ENCODE measurements at places on chromosomes 5 and 9.
A peak's percentile ranks its signal among the peaks of the same experiment; 100 is the strongest.

DNA sequence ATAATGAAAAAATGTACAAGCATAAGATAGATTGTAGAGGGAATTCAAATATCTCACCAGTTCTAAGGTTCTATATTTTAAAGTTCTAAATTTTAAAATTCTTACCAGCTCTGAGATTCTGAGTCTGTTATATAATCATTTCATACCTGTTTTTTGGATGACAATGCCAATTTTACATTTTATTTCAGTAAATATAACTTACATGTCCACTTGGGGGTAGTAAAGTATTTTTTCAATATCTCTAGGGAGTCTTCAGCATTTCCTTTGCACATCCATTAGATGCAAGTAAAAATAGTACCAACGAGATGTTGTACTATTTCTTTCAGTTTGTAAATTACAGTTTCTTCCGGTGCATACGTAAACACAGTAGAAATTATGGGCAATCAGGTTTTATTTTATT is 25.7 kb downstream of the NMUR2 start:
- DNase-seq = no peak

GRCh38 chr9:18451406-18451805 is 22.5 kb upstream of the ADAMTSL1 start:
- DNase-seq = no peak

DNA sequence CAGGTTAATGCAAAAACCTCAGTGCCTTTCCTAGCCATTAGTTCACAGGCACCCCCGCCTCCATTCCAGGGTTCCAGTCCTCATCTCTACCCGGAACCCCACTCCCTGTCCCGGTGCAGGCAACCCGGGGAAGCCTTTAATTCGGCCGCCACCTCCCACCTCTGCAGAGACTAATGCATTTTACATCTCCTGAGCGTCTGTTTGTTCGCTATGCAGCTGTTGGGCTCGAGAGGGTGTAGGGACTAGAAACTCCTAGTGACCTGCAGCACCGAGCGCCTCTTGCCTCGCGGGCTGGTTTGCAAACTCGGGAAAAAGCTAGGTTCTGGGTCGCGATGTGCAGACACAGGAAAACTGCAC is 3.6 kb downstream of the GDNF start:
- no peak for DNase-seq

DNA sequence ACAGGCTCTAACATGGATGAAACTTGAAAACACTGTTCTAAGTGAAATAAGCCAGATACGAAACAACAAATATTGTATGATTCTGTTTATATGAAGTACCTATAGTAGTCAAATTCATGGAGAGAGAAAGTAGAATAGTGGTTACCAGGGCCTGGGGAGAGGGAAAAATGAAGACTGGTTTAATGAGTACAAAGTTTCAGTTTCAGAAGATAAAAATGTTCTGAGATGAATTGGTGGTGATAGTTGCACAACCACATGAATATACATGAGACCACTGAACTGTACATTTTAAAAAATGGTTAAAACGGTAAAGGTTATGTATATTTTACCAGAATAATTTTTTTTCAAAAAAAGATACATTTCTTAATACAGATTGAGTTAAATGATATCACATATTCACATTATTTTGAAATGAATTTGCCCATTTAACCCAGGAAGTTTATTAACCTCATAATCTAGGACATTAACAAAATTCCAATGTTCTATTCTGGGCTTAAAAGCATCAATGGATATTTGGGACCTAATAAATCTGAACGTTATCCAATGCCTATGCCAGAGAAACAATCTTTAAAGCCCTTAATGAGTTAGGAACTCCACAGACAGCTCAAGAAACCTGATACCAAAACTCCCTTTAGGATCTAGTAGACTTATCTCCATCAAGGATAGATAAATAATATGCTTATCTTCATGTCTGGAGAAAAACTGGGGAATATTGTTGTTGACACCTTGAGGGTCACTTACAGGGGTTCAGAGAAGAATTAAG is 521.3 kb downstream of the EFNA5 start:
- no peak for DNase-seq

- DNase-seq = no peak
Observed at GRCh38 chr5:154355129-154355611, 90.6 kb upstream of the SAP30L start.

DNA sequence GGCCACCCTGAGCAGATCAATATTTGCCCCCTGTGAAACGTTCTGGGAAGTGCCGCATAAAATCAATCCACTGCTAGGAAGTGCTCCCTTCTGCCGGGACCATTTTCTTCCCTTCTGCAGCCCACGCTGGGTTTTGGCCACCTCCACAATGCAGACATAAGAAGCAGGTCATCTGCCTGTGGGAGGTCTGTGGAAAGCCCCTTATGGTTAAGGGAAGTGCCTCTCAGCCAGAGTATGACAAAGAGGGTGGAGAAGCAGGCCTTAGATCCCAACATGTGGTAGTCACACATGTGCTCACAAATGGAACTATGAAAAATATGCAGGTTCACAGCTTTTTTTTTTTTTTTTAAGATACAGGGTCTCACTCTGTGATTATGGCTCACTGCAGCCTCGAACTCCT is 82.8 kb downstream of the SLC1A3 start:
- no peak for DNase-seq

GRCh38 chr5:53730943-53731342 is 170.5 kb downstream of the NDUFS4 start:
- DNase-seq = no peak

GRCh38 chr9:17021387-17021970 is 113.4 kb upstream of the CNTLN start:
- no peak for DNase-seq

DNA sequence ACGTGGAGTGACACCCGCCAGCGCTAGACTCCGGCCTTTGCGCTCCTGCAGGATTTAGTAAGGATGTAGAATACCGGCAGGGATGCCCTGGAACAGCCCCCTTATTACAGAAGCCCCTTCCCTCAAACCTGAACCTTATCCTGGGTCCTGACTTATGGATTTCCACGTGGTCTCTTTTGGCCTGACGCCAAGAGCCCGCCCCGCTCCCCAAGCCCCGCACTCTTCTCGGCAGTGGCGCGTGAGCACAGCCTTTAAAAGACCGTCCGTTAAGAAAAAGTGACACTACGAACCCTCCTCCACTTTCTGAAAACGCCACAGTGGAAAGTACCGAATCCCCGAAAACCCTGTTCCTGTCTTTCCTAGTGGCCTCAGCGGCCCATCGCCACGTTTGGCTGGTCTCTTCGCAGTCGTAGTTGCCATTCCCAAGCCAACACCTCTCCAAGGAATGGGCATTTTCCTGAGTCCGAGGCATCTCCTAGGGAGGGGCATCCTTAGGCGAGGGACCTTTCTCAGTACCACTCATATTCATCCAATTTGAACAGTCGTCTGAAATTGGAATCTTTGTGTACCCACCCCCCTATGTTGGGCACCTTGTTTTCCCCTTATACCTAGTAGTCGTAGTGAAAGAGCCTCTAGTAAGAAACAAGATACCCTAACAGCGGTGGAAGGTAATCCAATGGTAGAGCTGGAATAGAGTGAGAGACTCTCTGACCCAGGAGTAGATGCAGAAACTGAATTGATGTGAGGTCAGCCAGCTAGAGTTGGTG is 732 bp upstream of the MCIDAS start:
- no peak for DNase-seq

DNA sequence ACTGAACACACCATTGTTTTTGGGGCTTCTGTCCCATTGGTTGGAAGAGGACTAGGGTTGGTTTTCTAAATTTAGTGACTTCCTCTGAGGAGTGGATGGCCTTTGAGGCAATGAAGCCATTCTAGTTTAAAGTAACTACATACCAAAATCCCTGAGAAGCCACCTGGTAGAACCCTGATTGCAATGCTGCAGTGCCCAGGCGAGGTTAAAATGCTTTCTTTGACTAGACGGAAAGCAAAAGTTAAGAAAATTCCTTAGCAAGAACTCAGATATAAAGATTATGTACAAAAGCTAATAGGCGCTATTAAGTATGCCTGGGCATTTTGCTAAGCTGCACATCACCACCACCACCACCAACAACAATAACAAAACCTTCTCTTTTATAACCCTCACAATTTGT is 20.6 kb downstream of the GLRX start:
- no peak for DNase-seq

GRCh38 chr5:32638309-32638708 is 53.0 kb downstream of the SUB1 start:
- no peak for DNase-seq

DNA sequence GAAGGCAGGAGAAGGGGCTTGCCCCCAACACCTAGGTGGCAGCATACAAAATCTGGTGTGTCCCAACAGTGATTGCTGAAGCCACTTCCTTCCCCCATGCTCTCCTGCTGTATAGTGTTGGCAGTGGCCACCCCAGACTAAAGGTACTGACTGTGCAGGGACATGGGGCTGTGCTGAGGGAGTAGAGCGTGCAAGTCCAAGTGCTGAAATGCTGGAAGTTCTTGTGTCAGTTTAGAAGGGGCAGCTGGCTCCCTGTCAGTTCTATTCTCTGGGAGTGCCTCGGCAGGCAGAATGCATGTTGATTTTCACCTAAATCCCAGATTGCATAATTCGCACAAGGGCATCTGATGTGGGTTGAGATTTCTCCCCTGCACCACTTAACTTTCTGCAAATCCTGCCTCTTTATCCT is 68.6 kb downstream of the GDNF start:
- no peak for DNase-seq

DNA sequence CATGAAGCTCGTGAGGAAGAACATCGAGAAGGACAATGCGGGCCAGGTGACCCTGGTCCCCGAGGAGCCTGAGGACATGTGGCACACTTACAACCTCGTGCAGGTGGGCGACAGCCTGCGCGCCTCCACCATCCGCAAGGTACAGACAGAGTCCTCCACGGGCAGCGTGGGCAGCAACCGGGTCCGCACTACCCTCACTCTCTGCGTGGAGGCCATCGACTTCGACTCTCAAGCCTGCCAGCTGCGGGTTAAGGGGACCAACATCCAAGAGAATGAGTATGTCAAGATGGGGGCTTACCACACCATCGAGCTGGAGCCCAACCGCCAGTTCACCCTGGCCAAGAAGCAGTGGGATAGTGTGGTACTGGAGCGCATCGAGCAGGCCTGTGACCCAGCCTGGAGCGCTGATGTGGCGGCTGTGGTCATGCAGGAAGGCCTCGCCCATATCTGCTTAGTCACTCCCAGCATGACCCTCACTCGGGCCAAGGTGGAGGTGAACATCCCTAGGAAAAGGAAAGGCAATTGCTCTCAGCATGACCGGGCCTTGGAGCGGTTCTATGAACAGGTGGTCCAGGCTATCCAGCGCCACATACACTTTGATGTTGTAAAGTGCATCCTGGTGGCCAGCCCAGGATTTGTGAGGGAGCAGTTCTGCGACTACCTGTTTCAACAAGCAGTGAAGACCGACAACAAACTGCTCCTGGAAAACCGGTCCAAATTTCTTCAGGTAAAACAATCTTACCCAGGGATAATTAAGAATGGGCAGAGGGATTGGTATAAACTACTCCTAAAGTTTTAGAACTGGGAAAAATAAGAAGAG is 12.9 kb downstream of the ITGA1 start:
- peak; percentile 41 for DNase-seq

DNA sequence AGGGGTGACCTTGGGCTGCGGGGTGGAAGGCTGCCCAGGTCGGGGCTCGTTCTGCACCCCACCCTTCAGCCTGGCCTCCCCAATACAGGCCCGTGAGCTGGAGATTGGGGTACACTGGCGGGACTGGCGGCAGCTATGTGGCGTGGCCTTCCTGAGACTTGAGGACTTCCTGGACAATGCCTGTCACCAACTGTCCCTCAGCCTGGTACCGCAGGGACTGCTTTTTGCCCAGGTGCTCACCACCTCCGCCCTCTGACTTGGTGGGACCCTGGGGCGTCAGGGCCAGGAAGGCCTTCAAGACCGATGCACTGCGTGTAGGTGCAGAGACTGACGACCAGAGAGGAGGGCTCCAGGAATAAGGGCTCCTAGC is 10.5 kb downstream of the ZDHHC12 start:
- no peak for DNase-seq

DNA sequence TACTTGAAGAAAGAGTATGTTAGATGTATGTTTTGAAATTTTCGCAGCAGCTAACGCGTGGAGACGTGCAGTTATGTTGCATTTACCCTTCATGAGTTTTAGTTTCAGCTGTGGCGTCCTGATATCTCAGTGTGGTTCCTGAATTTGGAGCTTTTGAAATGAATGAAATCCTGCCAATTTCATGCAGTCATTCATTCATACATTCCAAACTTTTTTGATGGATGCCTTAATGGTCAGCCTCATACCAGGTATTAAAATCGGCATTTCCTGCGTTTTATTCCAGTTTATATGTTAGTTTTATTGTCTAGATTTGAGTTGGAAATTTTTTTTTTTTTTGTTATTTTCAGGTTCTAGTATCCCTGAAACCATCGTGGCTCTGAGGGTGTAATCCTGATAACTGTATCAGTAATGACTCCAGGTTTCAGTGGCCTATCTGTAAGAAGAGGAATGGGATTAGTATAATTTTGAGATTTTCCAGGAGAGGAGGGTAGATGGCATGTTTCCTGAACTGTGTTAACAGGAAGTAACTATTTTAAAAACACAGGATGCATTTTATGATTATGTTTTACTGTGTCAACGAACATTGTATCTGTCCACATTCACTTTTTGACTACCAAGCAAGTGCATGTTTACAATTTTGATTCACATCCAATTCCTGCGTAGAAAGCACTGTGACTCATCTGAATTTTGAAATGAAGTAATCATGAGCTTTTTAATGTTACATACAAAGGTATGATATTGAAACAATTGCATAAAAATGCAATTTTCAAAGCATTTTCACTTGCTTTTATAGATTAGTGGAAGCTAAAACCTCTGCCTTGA is 1.0 kb downstream of the FOCAD start:
- no peak for DNase-seq

DNA sequence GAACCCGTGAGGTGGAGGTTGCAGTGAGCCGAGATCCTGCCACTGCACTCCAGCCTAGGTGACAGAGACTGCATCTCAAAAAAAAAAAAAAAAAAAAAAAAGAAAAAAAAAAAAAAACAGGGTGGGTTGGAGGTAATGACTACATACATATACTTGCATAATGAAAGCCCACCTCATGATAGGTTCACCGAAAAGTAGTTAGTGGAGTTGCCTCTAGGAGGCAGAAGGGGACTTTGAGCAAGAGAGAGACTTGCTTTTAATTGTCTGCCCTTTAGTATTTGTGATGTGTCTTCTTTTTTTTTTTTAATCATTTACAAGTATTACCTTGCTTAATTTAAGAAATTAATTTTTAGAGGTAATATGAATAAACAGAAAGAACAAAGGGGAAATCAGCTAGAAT is 99.8 kb downstream of the PPARGC1B start:
- DNase-seq = no peak

- DNase-seq = no peak
Observed at GRCh38 chr5:24791326-24791725, 146.5 kb upstream of the CDH10 start.

DNA sequence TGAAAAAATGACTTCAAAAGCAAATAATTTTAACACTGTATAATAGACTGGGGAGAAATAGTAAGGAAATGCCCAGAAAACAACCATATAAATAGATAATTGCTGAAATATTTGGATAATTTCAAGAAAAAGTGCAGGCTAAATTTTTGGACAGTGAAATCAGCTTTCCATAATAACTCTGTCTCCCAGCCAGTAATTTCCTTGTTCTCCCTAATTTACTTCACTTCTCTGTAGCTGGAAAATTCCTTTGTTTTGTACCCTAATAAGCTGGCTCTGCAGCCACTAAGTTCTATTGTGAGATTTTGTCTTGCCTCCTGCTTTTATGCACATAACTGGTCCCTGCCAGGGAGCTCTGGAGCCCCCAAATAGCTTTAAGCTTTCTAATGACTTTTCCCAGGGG is 27.7 kb downstream of the PRDM6 start:
- DNase-seq = no peak

- no peak for DNase-seq
Observed at GRCh38 chr5:114734238-114734637, 372.4 kb downstream of the KCNN2 start.

All from stimulated activated CD8-positive, alpha-beta memory T cell treated with anti-CD3 and anti-CD28 coated beads, Interleukin-2, amount 100 ng/mL, for 48 hours (primary cell).